ENCODE measurements at places on chromosomes 5 and 9.

DNA sequence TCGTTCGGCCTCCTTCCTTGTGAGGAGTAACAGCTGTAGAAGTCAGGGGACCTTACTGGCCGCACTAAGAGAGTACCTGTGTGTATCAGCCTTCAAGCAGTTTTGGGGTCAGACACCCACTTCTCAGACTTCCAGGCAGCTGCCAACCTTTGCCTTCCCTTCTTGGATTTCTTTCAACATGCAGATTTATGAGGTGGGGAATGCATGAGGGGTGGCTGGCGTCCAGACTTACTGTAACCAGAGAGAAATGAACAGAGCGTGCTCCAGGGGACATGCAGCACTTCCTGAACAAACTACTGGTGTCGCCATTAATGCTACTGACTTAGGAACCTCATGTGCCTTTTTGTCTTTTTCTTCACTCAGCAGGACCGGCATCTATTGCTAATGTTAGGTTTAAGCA lies 46.7 kb downstream of the INSYN2B start:
- DNase-seq = no peak

DNA sequence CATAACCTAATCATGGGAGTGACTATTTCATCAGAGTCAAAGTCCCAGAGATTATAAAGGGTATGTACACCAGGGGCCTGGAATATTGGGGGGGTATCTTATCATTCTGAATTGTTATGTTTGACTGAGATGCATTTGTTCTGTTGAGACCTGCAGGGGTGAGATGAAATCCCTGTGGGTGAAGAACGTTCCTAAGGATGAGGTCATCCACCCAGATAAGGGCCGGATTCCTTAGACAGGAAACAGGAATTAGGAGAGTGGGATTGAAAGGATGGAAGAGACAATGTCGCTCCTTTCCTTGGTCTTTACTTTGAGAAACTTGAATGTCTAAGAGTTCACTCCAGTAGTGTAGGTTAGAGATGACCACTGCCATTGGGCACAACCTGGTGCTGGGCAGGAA lies 54.7 kb downstream of the GAS1 start:
- no peak for DNase-seq

GRCh38 chr9:26937816-26938371 lies 9.1 kb downstream of the PLAA start:
- DNase-seq = no peak

DNA sequence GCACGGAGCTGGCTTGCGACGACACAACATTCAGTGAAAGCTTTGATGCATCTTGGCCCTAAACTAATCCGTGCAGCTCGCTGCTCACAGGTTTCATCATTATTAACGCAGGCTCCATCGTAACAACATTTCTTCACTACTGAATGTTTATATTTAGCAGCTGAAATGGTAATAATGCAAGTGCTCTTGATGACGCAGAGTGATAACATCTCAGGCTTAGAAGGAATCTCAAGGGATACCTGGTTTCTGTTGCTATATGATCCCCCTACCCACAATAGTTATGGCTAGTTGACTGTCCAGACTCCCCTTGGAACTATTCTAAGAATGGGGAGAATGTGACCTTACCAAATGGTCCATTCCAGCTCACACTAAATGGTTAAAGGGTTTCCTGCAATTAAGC lies 36.2 kb downstream of the C5 start:
- no peak for DNase-seq

DNA sequence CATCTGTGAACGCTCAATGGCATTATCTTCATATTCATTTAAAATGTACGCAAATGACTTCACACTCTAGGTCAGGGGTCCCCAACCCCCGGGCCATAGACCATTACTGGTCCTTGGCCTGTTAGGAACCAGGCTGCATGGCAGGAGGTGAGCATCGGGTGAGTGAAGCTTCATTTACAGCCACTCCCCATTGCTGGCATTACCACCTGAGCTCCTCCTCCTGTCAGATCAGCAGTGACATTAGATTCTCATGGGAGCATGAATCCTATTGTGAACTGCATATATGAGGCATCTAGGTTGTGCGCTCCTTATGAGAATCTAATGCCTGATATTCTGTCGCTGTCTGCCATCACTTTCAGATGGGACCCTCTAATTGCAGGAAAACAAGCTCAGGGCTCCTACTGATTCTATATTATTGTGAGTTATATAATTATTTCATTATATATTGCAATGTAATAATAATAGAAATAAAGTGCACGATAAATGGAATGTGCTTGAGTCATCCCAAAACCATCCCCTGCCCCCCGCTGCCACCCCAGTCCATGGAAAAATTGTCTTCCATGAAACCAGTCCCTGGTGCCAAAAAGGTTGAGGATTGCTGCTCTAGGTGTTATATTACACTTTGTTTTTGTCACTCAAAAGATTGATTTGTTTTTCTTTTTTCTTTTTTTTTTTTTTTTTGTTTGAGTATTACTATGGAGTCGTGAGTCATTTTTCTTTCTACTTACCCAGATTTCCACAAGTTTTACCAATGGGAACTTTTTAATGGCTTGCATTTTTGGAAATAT lies 127.2 kb downstream of the DOCK8 start:
- no peak for DNase-seq
